Fibroblast of mammary gland (primary cell): ENCODE measurements at places on chromosomes 3 and 15.

DNA sequence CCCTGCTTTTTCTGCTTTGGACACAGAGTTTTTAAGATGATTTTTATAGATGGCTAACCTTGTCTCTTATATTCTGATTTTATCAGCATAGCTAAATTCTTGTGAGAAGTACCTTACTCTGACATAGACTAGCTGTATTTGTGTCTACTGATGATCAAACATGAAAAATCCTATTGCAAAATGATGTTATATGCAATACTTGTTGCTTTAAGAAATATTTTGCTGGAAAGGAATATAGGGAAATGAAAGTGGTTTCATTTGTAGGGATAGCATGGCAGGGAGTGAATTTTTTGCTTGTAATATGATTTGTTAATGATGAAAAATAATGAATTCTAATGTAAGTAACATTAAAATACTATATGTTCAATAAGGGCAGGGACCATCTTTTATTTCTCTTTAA lies 35.9 kb downstream of the CFAP91 start:
- no peak for DNase-seq

GRCh38 chr3:78703944-78704343 lies 1063.9 kb downstream of the ROBO1 start:
- DNase-seq, result peak; percentile 10

DNA sequence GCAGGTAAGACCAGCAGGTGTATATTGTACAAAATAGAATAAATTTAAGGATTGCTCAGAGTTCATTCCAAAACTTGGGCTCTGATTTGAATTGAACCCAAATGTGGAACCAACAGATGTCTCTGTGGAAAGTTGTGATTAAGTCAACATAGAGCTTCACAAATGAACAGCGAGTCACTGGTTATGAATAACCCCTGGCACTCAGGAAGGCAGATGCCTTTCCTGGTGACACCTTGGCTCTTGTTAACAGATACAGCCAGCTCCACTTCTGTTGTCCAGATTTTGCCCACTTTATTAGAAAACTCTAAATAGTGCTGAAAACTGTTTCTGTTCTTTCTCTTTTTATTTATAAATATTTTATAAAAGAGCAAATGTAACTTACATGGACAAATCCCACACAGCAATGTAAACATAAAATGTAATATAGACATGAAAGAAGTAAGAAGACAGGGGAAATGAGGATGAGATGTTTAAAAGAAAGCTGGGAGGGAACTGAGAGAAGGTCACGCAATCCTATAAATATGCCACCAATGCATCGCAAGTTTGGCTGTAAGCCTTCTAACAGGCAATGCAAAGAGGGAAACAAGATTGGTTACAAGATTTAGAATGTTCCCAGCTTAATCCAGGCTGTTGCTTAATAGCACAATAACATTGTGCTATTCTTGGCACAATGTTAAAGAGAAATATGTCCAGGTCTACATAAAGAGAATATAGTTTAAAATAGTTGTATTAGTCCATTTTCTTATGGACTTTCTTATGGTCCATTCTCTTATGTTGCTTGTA lies 495.5 kb downstream of the TAFA4 start:
- no peak for DNase-seq

DNA sequence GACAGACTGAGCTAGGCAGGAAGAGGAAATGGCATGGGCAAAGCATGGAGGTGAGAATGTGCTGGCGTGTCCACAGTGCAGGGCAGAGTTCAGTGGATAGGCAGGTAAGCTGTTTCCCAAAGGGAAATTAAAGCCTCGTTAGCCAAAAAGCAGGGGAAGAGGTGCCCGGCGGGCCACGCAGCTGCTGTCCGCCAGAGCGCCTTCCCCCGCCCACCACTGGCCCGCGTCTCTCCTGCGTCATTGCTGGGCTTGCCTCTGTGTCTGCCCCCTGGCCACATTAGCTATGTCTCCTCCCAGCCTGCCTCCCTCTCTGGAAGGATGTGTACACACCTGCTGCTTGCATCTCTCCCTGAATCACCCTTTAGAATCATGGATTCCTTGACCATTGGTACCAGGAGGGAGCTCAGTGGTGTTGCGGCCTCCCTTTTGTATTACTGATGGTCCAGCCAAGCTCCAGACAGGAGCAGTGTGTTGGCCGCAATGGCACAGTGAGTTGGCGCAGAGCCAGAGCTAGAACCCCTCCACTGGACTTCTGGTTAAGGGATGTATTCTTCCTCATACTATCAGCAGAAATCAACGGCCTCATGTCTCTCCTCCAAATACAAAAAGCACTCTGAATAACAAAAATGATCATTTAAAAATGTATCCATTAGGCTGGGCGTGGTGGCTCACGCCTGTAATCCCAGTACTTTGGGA lies 26.6 kb downstream of the SLC28A1 start:
- DNase-seq, result peak; percentile 53

- no peak for DNase-seq
Measured at GRCh38 chr3:72444656-72445223, 403.5 kb downstream of the SHQ1 start.

- DNase-seq, result peak; percentile 7
Measured at GRCh38 chr3:198079771-198080520, 119.9 kb downstream of the LMLN start.

DNA sequence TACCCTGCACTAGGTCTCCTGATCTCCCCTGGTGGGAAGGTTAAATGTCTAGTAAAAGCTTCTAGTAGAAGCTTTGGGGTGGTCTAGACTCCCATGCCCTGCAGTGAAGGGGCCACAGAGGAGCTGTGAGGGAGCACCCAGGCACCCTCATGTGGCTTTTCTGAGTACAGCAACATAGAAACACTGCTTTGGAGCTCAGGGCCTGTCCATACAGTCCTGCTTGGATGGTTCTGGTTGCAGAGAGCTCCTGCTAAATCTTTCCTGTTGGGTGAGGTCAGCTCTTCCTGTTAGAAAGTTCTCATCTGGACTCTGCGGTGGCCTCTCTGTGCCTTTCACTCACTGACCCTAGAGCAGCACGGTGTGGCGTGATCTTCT lies 47.8 kb downstream of the GPD1L start:
- DNase-seq, result no peak

GRCh38 chr3:172625404-172625803 lies 85.5 kb downstream of the NCEH1 start:
- DNase-seq, result peak; percentile 68

GRCh38 chr3:122580470-122580869 lies 3.0 kb downstream of the PARP15 start:
- DNase-seq, result no peak

- DNase-seq, result no peak
Measured at GRCh38 chr3:107806021-107806420, 283.3 kb downstream of the BBX start.

DNA sequence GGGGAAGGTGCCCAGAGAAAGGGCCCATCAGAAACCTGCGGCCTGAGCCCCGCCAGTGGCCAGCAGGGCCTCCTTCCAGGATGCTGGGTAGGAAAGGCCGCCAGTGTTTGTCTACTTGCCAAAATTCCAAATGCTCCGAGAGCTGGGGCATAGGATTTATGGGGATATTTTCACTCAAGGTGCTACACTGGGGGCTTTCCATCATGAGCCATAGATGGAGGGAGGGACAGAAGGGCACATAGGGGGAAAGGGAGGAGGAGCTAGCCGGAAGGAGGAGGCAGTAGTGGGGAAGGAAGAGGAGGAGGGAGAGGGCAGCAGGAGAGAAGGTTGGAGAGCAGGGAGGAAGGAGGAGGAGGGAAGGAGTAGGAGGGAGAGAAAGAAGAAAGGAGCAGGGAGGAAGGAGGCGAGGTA lies 494.7 kb upstream of the PROK2 start:
- no peak for DNase-seq

DNA sequence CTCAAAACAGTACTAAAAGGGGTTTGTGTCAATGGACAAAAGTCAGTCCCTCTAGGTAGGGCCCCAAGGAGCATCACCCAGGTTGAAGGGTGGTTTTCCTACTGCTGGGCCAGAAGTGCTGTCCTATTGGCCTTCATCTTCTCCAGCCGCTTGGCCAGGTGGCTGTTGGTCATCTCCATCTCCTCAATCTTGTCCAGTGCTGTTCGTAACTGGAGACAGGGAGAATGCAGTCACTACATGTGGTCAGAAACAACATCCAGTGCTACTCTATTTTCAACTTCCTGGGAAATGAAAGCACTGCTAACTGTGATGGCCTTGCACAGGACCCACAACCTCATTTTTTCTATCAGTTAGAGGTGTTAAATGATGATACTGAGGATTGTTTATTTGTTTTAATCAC lies 60.4 kb downstream of the MLH1 start:
- DNase-seq, result no peak

DNA sequence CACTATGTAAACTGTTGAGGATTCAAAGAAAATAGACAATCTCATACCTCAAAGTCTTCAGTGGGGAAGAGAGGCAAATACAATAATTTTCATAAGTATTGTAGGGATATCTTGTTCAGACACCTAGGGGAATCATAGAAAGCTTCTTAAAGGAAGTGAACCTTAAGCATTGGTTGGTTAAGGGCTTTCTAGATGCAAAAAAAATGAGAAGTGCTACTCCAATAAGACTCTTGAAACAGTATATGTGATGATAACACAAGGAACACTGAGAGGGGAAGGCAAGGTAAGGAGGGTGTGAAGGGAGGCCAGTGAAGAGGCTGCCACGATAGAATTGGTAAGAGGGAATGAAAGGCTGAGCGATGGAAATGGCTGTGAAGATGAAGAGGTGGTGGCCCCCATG lies 104.1 kb downstream of the TPRG1 start:
- DNase-seq, result no peak
